ENCODE measurements at places on chromosomes 5 and 9.

DNA sequence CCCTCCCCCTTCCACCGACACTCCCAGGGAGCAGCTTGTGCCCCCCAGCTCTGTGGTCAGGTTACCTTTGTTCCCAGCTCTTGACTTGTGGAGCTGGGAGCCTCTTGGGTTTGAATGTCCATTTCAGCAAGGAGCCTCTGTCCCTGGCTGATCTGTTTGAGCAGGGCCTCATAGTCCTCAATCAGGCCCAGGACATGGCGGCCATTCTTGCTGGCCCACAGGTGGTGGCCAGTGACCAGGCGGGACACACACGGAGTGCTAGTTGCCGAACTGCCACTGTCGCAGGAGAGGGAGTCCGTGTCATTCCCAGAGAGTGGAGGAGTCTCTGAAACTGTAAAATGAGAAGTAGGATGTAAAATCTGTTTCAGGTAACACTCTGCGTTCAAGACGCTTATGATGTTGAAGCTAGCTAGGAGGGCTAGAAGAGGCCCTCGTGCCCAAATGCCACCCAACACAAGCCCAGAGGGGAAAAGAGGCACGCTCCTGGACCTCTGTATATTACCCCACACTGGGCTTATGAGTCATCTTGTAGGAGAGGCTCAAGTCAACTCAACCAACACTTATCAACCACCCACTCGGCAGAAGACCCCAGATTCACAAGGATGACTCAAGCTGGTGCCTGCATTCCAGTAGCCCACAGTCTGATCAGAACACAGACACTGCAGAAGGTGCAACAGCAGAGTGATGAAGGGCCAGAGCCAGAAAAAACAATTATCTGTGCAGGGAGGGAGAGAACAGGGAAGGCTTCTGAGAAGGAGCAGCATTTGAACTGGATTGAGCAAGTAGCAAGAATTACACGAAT is 177.0 kb downstream of the CDK5RAP2 start:
- DNase-seq = no peak

- no peak for DNase-seq
These were observed 16.6 kb downstream of the TUT7 start for GRCh38 chr9:86337469-86338108.

DNA sequence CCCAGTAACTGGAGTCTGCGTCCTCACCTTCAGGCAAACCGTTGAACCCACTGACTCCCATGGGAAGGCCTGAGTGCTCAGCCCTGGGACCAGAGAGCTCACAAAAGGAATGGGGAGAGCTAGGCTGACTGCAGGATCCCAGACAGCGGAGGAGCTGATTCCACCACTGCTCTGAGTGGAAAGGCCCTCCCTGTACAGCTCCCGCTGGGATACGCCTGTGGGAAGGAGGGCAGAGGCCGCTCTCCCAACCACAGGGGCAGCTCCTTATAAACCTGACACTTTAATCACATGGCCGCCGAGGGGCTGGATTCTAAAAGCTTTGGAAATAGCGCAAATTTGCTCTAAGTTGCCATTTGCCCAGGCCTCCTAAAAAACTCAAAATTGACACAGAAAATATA is 37.1 kb downstream of the DBH start:
- DNase-seq = no peak

DNA sequence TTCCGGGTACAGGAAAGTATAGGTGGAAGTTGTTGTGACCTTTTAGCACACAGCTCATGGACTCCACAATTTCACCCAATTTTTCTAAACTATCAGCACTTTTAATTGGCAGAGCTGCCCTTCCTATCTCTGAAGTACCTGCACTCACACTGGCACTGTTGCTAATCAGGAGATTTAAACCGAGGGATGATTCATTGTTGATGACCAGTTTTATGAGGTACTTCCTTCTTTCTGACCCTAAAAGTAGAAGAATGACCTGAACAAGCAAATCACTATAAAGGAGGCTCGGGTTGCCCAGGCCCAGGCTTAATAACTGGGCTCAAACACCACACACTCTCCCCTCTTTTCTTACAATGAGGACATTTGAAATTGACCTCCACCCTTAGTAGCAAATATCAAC is 105.9 kb downstream of the KCNN2 start:
- no peak for DNase-seq

DNA sequence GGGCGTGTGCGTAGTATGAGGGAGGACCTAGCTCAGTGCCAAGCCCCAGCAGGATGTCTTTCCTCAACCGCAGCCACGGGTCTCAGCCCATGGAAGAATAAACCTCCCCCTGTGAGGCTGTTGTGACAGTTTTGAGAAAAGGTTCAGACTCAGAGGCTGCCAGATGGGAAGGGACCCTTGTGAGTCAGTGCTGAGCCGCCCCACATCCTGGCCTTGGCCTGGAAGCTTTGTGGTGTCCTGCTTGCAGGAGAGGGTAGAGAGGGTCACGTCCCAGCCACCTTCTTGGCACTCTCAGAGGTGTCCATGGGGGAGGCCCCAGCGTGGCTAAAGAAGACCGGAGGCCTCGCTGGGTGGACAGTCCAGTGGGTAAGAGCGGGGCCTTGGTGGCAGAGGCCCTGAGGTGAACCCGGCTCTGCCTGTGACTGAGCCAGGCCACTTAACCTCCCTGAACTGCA is 2.8 kb downstream of the GRHPR start:
- DNase-seq = no peak

Data from T47D (cell line).